ENCODE measurements at places on chromosomes 5 and 9.

- DNase-seq, result no peak
Observed at GRCh38 chr5:141685591-141685990, 3.6 kb upstream of the ARAP3 start.

GRCh38 chr5:146450002-146450401 lies 2.9 kb downstream of the TCERG1 start:
- no peak for DNase-seq

- no peak for DNase-seq
Observed at GRCh38 chr5:81675420-81675819, 75.5 kb downstream of the SSBP2 start.

- DNase-seq, result peak; percentile 42
Observed at GRCh38 chr5:96256795-96257470, 176.1 kb downstream of the PCSK1 start.

GRCh38 chr9:124077915-124078572 lies 66.5 kb downstream of the LHX2 start:
- DNase-seq, result peak; percentile 65

DNA sequence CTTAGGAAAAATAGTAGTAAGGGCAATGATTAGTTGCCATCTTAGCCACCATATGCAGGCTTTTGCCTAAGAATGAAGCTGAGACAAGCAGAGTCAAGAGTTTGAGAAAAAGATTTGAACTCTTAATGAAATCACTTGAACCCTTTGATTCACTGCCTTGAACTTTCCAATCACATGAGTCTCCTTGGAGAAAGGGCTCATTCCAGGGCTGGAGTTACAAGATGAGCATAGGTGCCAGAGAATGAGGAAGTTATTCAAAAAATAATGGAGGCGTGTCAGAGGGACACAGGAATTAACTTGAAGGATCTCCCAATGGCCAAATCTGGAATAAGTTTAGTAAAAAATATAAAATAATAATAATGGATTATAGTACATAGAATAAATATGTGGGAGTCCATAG lies 35.3 kb downstream of the MAT2B start:
- DNase-seq, result peak; percentile 82

DNA sequence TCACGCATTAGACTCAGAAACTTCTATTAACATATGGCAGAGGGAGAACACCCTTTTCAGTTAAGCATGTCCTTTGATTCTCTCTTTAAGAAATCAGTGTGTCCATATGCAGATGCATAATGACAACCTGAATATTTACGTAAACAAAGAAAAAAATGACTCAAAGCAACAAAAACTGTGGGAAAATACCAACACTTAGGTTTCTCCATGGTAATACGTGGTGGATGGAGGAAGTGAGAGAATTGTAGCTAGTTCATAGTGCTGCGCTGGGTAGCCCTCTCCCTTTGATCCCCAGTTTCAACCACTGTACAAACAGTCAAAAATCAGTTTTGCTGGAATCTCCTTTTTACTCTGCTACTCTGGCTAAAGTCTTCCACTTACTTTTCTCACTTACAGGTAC lies 2.0 kb upstream of the MAP3K1 start:
- DNase-seq, result no peak
